NCI-H1694 (cell line): ENCODE measurements at places on chromosomes 12 and 14.

DNA sequence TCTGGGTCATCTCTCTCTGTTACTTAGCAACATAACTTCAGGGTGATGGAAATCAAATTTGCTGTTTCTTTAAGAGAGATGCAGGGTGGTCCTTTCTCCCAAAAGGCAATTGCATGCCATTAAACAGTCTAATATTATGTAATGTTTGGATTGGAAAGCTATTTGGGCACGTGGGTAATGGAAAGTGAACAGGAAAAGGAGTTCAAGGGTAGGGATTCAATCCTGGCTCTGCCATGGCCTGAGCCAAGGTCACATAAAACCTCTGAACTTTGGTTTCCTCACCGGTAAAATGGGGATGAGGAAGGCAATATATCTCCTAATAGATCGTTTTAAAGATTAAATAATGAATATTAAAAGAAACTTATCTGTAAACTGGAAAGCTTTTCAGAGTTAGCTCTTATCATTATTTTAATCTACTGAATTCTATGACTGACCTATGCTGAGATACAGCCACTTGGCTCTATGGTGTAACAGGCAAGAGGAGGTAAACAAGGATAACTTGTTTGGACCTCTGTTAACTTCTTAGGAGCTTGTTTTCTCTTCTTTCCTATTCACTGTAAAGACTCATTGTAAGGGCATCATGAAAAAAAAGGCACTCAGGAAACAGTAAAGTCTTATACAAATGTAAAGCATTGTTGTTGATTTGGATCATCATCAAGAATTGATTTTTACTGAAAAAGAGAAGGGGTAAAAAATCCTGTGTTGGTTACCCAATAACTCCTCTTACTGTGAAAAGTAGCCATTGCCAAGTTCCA, 55.7 kb upstream of the OVCH1 start:
- DNase-seq, result no peak

GRCh38 chr14:91394105-91395081, 23.2 kb downstream of the CCDC88C start:
- DNase-seq, result peak; percentile 75

DNA sequence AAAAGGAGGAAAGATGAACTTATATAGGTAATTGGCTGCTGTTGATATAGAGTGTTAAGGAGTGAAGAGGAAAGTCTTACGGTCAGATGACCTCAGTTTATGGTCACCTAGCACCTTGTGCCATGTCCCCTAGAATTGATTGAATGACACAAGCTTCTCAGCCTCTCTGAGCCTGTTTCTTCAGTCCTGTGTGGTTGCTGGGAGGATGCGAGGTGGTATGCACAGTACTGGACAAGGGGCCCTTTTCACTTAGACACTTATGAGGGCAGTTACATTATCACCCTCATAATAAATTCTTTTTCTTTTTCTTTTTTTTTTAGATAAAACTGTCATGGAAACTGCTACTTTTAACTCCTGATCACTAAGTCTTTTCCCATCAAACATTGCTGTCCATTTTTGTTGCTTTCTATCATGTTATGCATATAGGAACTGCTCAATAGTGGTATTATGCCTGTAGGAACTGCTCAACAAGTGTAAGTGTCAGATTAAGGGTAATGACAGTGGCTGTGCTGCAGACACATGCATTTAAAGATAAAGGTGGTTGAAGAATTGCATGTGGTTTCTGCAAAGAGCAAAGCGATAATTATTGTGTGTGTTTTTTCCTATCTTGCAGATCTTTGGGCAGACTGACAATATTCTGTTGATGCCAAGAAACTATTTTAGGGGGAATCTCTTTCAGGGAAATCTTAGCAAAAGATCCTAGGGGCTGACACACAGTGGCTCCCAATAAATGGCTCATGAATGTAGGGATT, 11.6 kb downstream of the ANO6 start:
- no peak for DNase-seq

GRCh38 chr14:85530626-85531025, 682 bp downstream of the FLRT2 start:
- DNase-seq, result no peak

GRCh38 chr14:23542261-23542660, 9.3 kb downstream of the ZFHX2 start:
- no peak for DNase-seq

- DNase-seq, result no peak
Observed at GRCh38 chr12:646442-647384, 16.5 kb downstream of the NINJ2 start.

GRCh38 chr14:55274146-55274545, 2.9 kb downstream of the FBXO34 start:
- peak; percentile 48 for DNase-seq

- DNase-seq, result no peak
Observed at GRCh38 chr12:113758165-113758924, 207.8 kb downstream of the RBM19 start.

- DNase-seq, result no peak
Observed at GRCh38 chr14:36068777-36069534, 107.6 kb downstream of the PTCSC3 start.

- DNase-seq, result no peak
Observed at GRCh38 chr12:69648476-69648875, 37.8 kb upstream of the LRRC10 start.

DNA sequence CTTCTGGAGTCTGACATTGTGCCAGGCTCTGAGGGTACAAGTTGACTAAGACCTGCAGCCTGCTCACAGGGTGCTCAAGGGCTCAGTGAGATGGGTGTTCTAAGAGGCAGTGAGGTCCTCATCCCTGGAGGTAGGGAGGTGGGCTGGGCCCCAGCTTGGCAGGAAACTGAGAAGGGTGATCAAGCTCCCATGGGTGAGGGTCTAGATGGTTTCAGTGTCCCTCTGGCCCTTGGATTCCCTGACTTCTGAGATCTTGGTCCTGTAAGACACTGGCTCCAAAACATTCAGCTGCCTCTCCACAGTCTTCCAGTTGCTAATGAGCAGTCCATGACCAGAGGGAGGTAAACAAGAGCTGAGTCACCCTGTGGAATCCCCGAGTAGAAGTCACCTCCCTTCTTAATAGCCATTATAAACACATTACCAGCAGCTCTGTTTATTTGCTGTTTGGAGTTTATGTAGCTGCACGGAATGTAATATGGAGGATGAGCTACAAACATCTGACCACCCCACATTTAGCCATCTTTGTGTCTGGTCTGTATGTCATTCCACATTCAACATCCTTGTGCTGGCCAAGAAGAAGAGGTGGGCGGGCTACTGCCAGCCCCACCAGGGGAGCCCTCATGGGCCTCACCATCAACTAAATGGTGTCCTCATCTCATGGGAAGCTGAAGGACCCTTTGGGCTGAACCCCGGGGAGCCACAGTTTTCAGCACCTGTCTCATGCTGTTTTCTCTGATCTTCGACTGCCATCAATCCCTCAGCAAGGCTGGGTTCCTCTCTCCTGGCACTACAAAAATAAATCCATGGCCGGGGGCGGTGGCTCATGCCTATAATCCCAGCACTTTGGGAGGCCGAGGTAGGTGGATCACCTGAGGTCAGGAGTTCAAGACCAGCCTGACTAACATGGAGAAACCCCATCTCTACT, 37.2 kb upstream of the BDKRB2 start:
- DNase-seq, result no peak

DNA sequence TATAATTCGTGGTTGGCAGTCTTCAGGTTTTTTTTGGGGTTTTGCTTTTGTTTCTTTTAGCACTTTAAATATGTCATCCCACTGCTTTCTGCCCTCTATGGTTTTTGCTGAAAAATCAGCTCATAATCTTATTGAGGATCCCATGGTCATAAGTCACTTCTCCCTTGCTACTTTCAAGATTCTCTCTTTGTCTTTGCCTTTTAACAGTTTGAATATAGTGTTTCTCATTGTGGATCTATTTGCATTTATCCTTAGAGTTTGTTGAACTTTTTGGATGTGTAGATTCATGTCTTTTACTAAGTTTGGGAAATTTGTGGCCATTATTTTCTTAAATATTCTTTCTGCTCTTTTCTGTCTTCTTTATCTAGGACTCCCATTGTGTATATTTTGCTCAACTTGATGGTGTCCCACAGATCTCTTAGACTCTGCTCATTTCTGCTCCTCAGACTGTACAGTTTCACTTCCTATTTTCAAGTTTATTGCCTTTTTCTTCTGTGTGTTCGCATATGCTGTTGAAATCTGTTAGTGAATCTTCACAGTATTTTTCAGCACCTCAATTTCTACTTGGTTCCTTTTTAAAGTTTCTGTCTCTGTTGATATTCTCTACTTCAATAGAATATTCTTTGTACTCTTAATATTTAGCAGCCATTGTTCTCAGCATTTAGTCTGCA, 70.8 kb downstream of the WNK1 start:
- no peak for DNase-seq
